A549 treated with Hydrocortisone at 1 μM for 4 hours (cell line): ENCODE measurements at places on chromosomes 4 and X. TPM values are rescaled to one million over a fixed set of nuclear protein-coding genes. Genes with fewer than 3 reads are reported as not detected.

The TCEAL5 gene
- 0.11 TPM in 1 of 5 replicates, not detected in the others for total RNA-seq

The GNRHR gene
- not detected in 5 replicates for total RNA-seq

The PABPC1L2B gene
- not detected in 5 replicates for total RNA-seq

The SMARCAD1 gene
- 9.0 to 15.3 TPM (median 11.7 TPM) in 5 replicates for total RNA-seq

The GRIA3 gene
- total RNA-seq = not detected in 5 replicates

The CITED1 gene
- total RNA-seq = 1.2 to 2.8 TPM (median 1.8 TPM) in 5 replicates

The MAOB gene
- total RNA-seq = 0.14 to 0.21 TPM (median 0.14 TPM) in 5 replicates

The AADAT gene
- total RNA-seq = 7.4 to 8.7 TPM (median 8.4 TPM) in 5 replicates

The CTAG2 gene
- total RNA-seq = not detected in 5 replicates

The HSFX3 gene
- not detected in 5 replicates for total RNA-seq

The SH3BGRL gene
- total RNA-seq = 39.9 to 50.0 TPM (median 46.3 TPM) in 5 replicates

The PRDM8 gene
- 0.10 to 0.46 TPM (median 0.17 TPM) in 5 replicates for total RNA-seq

The ARR3 gene
- not detected in 5 replicates for total RNA-seq

The MAPK10 gene
- 0.23 to 0.74 TPM (median 0.53 TPM) in 5 replicates for total RNA-seq

The GRIA2 gene
- not detected in 5 replicates for total RNA-seq

The PDLIM3 gene
- 0.10 to 0.54 TPM (median 0.24 TPM) in 5 replicates for total RNA-seq

The RAI2 gene
- 0.13 to 0.33 TPM (median 0.22 TPM) in 5 replicates for total RNA-seq

The FHDC1 gene
- 0.68 to 0.87 TPM (median 0.78 TPM) in 5 replicates for total RNA-seq

The POF1B gene
- total RNA-seq = 2.0 to 2.9 TPM (median 2.3 TPM) in 5 replicates

The CXorf66 gene
- total RNA-seq = not detected in 5 replicates

The OPN1MW3 gene
- not detected in 5 replicates for total RNA-seq

The NAP1L3 gene
- 0.20 to 0.46 TPM (median 0.35 TPM) in 5 replicates for total RNA-seq

The LRRC66 gene
- total RNA-seq = 0.07 to 0.14 TPM (median 0.09 TPM) in 5 replicates

The SPANXA1 gene
- 0.20 to 0.23 TPM in 2 of 5 replicates, not detected in the others for total RNA-seq

The SMR3B gene
- not detected in 5 replicates for total RNA-seq

The CYSLTR1 gene
- not detected in 5 replicates for total RNA-seq

The APBB2 gene
- total RNA-seq = 7.3 to 14.1 TPM (median 11.4 TPM) in 5 replicates

The ADH1A gene
- not detected in 5 replicates for total RNA-seq

The GAGE12J gene
- not detected in 5 replicates for total RNA-seq

The NMU gene
- total RNA-seq = 0.41 to 0.87 TPM (median 0.65 TPM) in 4 of 5 replicates, not detected in the other

The CT45A3 gene
- 0.26 TPM in 1 of 5 replicates, not detected in the others for total RNA-seq

The SCRG1 gene
- total RNA-seq = not detected in 5 replicates

The XAGE1B gene
- total RNA-seq = 193 to 247 TPM (median 207 TPM) in 5 replicates

The ANOS1 gene
- 0.02 to 0.10 TPM (median 0.05 TPM) in 5 replicates for total RNA-seq

The WDR17 gene
- total RNA-seq = 1.5 to 2.0 TPM (median 1.6 TPM) in 5 replicates

The TSPAN5 gene
- 12.3 to 13.5 TPM (median 13.1 TPM) in 5 replicates for total RNA-seq

The N4BP2 gene
- total RNA-seq = 1.7 to 4.4 TPM (median 2.7 TPM) in 5 replicates

The FDCSP gene
- total RNA-seq = not detected in 5 replicates

The PRR32 gene
- total RNA-seq = not detected in 5 replicates

The ZNF81 gene
- total RNA-seq = 4.0 to 8.2 TPM (median 6.1 TPM) in 5 replicates

The CDKL2 gene
- 0.47 to 0.97 TPM (median 0.63 TPM) in 5 replicates for total RNA-seq

The F9 gene
- not detected in 5 replicates for total RNA-seq

The OTUD4 gene
- total RNA-seq = 11.0 to 18.7 TPM (median 14.2 TPM) in 5 replicates

The CSAG2 gene
- total RNA-seq = not detected in 5 replicates

The SATL1 gene
- total RNA-seq = not detected in 5 replicates

The OTC gene
- total RNA-seq = not detected in 5 replicates

The PROM1 gene
- 0.39 to 0.56 TPM (median 0.52 TPM) in 5 replicates for total RNA-seq

The NPNT gene
- total RNA-seq = 0.33 to 0.53 TPM (median 0.43 TPM) in 5 replicates

The PPEF1 gene
- 0.89 to 1.7 TPM (median 1.1 TPM) in 5 replicates for total RNA-seq

The P2RY10 gene
- not detected in 5 replicates for total RNA-seq

The CFAP47 gene
- 0.02 TPM in 1 of 5 replicates, not detected in the others for total RNA-seq

The GYPE gene
- not detected in 5 replicates for total RNA-seq

The TMEM154 gene
- 0.02 to 0.29 TPM (median 0.14 TPM) in 5 replicates for total RNA-seq

The GLRB gene
- total RNA-seq = 0.71 to 0.96 TPM (median 0.90 TPM) in 5 replicates
